Umbilical cord (tissue), 2 donors: ENCODE measurements at places on chromosomes 3 and 15. TPM values are rescaled to one million over a fixed set of nuclear protein-coding genes. Genes with fewer than 3 reads are reported as not detected.

GRCh38 chr15:70036585-70037291 is 61.0 kb downstream of the TLE3 start:
- no peak for DNase-seq

WDR76 gene
- total RNA-seq: 5.8 TPM

TMCC1 gene
- 45.3 TPM for total RNA-seq

DNA sequence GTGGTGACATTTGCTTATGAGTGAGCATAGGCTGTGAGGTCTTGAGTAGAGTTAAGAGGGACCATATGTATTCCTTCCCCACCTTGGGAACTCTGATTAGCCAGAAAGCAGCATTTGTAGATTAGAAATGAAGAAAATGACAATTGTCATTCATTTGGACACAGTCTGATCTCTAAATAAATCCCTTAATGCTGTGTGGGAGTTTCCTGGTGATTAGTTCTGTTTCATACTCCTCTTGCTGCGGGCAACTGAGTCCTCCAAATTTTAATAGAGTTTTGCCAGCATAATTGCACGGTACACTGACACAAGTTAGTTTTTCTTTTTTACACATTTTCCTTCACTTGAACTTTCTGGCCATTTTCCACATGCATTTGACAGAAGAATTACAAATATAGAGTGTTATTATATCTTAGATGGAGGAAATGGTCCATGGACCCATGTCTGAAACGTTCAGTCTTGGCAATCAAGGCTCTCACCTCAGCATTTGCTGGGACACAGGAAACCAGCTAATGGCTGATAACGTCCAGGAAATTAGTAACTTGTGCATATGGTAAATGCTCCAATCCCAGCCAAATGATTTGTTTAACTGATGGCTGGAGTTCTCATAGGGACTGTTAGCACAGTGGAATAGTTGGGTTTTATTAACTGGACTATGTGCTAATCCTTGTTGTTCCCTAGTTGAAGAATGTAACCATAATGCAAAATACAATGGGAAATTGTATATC is 321.2 kb downstream of the RBMS3 start:
- peak; percentile 33 for DNase-seq

GRCh38 chr3:14507757-14508504 is 32.2 kb downstream of the GRIP2 start:
- DNase-seq: no peak

SIN3A gene
- total RNA-seq: 36.1 TPM

DNA sequence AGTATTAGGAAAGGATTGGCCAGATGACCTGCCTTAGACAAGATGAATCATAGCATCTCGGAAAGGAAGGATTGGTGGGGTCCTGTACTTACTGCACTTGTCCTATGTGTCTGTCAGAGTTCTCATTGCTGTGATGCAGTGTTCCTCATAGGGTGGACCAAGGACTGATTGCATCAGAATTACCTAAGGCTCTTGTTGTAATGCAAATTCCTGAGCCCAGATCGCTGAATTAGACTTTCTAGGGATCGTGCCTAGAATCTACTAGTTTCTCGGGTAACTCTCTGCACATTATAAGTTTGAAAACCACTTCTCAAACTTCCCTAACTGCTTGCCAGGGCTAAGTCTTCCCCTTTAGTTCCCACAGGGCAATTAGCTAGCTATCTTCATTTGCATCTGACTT is 74.9 kb upstream of the SKOR1 start:
- DNase-seq: no peak

BCL2A1 gene
- 5.1 TPM for total RNA-seq
